ENCODE measurements at places on chromosomes 5 and 9.

GRCh38 chr9:134895097-134895496 lies 14.5 kb downstream of the FCN2 start:
- no peak for DNase-seq

- DNase-seq, result no peak
Observed at GRCh38 chr9:14159440-14160216, 154.3 kb downstream of the NFIB start.

GRCh38 chr5:2488593-2488992 lies 262.9 kb downstream of the IRX2 start:
- DNase-seq, result no peak

- no peak for DNase-seq
Observed at GRCh38 chr9:27888661-27889295, 315.5 kb upstream of the C9orf72 start.

GRCh38 chr5:139660923-139661814 lies 13.0 kb downstream of the CXXC5 start:
- no peak for DNase-seq

GRCh38 chr9:30299126-30299780 lies 2085.2 kb upstream of the ACO1 start:
- DNase-seq, result no peak

DNA sequence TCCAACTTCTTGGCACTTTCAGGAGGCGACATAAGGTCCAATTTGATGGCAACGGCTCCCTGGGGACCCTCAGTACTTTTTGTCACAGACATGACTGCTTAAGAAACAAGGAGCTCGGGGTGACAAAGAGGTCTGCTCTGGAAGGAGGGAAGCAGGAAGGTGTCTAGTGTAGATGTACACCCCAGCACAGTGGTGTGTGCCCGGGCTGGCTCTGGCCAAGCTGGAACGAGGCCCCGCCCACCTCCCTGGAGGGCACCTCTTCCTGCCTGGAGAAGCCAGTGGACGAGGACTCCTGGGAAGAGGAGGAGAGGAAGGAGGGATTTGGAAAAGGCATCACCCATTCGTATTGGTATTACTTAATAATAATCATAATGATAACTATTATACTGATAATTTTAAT lies at the start of gene SLC36A2:
Gene SLC36A2, minus strand, starts transcription at position 191 of the 400 bp plus-strand sequence. Its CDS starts 99 bp downstream, at position 92.
- DNase-seq, result no peak

- no peak for DNase-seq
Observed at GRCh38 chr5:55852503-55852902, 1.3 kb downstream of the IL31RA start.

GRCh38 chr5:74895906-74896305 lies 29.7 kb upstream of the FAM169A start:
- DNase-seq, result no peak

GRCh38 chr5:125699860-125700259 lies 723.3 kb upstream of the GRAMD2B start:
- DNase-seq, result no peak

Measured in T-helper 22 cell (primary cell).